ENCODE measurements at places on chromosomes 3 and 15.

DNA sequence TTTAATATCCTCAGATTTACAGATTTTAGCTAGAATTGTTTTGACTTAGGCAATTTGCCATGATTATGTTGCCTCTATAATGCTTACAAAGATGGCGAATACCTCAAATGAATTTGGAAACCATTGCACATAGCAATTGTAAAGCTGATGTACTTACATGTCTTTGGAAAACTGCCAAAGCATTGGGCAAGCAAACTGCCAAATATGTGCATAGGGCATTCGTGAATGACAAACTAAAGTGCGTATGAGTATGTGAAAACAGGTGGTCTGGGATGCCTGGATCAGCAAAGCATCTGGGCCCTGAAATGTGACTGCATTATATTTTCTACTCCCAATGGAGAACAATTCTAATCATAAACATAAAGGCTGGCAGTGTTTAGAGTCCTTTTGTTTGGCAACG lies 445.3 kb upstream of the ROBO1 start:
- H3K36me3 ChIP-seq, result no peaks in the 10 kb centered on the region
- DNase-seq, result no peak
- H3K4me1 ChIP-seq, result no peaks in the 10 kb centered on the region
- H3K4me3 ChIP-seq, result no peak overlapping the region
- H3K27ac ChIP-seq, result no peak overlapping the region

GRCh38 chr3:182784542-182784941 lies 8.8 kb upstream of the ATP11B start:
- no peak overlapping the region for H3K4me3 ChIP-seq
- H3K27ac ChIP-seq, result no peak overlapping the region
- H3K36me3 ChIP-seq, result no peaks in the 10 kb centered on the region
- H3K4me1 ChIP-seq, result peaks cover 29% of the 10 kb centered on the region
- peaks cover 19% of the 10 kb centered on the region for H3K27me3 ChIP-seq

- peaks cover 21% of the 10 kb centered on the region for H3K4me1 ChIP-seq
- H3K4me3 ChIP-seq, result peak overlapping the region; percentile 91
- H3K36me3 ChIP-seq, result peaks cover 36% of the 10 kb centered on the region
- H3K27ac ChIP-seq, result peak overlapping the region; percentile 96
- peak; percentile 24 for DNase-seq
Observed at GRCh38 chr3:142445816-142446254, 2.0 kb downstream of the XRN1 start.

DNA sequence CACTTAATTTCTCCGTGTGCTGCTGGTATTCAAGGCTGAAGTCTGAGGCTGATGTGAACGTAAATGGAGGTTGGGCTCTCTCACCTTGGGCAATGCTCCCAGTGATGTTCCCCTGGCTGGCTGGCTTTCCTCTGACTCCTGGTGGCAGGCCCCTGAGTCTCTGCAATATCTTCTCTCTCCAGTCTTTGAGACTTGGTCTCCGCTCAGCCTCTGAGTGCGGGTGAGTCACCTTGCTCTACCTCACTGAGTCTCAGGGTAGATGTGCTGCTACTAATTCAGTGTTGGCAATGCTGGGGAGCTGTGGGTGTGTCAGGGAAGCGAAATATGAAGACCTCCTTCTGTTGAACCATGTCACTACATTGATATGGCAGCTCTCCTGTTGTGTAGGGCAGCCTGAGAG lies 31.3 kb upstream of the TRIM59 start:
- H3K36me3 ChIP-seq, result no peaks in the 10 kb centered on the region
- no peak for DNase-seq
- peaks cover 6% of the 10 kb centered on the region for H3K4me1 ChIP-seq
- peaks cover 5% of the 10 kb centered on the region for H3K27me3 ChIP-seq

Data from activated T-helper 2 cell treated with anti-CD3 and anti-CD28 coated beads, Interferon-gamma antibody, Interleukin-2, Interleukin-4, amounts not matched to agents 10 μg/mL and 5 μg/mL and 100 μg/mL, durations not matched to agents 14 hours and 24 hours and 36 hours (primary cell).